ENCODE measurements at places on chromosomes 11 and 22.
A peak's percentile ranks its signal among the peaks of the same experiment; 100 is the strongest.

- DNase-seq: no peak
Measured at GRCh38 chr22:32800158-32800882, 1.2 kb upstream of the TIMP3 start.

DNA sequence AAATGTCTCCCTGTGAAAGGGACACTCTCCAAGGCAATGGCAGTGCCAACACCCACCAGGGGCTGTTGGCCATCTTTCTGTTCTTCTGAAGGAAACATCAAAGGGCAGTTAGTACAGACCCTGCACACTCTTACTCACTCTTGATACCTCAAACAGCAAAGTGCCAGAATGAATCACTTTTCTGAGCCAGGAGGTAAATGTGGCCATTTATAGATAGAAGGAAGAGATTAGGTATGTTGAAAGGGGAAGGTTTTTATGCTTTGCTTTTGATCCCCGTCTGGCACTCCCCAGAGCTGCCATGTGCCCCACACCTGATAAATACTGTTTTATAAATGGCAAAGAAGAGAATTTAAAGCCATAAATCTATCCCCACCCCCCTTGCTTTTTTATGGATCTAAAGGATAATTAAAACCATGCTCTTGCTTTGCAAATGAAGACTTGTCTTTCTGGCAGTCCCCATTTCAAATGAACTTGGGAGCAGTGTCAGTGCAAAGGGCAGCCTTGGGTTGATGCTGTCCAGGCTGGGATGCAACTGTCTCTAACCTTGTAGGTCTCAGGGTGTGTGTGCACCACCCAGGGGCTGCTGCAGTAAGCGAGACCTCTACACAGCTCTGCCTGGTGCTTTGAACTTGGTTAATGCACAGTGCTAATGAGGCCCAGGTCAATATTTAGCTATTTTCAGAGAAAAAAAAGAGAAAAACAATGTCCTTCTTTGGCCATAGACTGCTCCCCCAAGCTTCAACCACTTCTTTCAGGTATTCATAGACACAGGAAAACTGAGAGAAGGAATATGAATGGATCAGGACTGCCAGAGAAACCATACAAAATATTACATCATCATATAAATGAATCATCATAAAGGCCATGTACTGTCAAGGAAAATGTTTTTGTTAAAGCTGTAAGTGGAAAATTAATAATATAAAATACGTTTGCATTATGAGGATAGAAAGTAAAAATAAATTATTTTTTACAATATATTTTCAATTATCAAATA is 207.5 kb downstream of the ETS1 start:
- no peak for DNase-seq

GRCh38 chr11:114668109-114668508 is 10.2 kb upstream of the NXPE2 start:
- DNase-seq: no peak

DNA sequence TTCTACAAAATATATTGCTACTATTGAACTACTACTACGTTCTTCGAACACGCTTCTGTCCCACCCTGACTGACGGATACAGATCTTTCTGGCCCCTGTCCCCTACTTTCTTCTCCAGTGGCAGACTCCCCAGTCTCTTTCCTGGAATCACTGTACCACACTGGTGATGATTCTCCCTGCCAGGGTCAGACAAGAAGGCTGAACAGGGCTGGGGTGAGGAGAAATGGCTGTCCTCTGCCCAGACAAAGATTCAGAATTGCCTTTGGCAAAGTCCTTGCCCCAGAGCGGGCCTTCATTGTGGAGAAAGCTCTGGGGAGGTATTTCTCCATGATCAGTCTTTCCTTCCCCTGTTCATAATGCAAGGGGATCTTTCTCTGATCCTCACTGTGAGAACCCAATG is 1417.1 kb downstream of the BRD1 start:
- no peak for DNase-seq

- no peak for DNase-seq
Measured at GRCh38 chr11:115985896-115986295, 481.7 kb upstream of the CADM1 start.

- DNase-seq: no peak
Measured at GRCh38 chr11:69915501-69916250, 96.5 kb upstream of the FGF3 start.

DNA sequence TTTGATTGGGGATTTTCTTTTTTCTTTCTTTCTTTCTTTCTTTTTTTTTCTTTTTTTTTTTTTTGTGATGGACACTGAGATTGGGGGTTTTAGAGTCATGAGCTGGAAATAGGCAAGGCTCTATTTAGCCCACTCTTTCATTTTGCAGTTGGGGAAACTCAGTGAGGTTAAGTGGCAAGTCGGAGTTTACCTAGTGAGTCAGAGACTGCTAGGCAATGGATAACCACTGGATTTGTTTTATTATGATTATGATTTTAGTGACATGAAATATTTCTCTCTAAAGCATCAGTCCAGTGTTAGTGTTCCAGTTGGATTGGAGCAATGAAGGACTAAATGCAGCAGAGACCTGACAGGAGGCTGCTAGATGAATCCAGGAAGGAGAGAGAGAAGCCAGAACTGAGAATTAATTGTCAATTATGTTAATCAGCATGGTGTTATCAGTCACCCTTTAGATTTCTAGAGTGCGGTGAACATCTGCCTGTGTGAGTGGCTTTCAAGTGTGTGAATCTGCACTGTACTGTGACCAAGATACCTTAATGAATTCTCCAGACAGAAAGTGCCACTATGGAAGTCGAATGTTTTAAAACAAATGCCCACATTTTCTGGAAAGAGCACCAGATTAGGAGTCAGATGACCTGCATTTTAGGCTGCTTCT is 10.9 kb downstream of the BMAL1 start:
- no peak for DNase-seq

DNA sequence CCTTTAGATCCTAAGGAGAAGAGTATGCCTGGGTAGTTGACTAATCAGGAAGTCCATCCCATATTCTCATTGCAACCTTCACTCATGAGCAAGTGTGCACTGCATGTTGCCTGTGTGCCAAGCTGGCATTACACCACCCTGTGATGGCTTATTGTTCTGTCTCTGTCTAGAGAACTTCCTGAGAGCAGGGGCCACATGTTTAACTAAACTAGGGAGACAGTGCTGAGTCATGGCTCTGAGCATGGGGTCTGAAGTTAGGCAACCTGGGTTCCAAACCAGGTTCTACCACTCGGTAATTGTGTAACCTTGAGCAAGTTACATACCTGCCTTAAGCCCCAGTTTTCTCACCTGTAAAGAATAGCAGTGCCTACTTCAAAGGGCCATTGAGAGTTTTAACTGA is 39.6 kb downstream of the CSNK2A3 start:
- no peak for DNase-seq

DNA sequence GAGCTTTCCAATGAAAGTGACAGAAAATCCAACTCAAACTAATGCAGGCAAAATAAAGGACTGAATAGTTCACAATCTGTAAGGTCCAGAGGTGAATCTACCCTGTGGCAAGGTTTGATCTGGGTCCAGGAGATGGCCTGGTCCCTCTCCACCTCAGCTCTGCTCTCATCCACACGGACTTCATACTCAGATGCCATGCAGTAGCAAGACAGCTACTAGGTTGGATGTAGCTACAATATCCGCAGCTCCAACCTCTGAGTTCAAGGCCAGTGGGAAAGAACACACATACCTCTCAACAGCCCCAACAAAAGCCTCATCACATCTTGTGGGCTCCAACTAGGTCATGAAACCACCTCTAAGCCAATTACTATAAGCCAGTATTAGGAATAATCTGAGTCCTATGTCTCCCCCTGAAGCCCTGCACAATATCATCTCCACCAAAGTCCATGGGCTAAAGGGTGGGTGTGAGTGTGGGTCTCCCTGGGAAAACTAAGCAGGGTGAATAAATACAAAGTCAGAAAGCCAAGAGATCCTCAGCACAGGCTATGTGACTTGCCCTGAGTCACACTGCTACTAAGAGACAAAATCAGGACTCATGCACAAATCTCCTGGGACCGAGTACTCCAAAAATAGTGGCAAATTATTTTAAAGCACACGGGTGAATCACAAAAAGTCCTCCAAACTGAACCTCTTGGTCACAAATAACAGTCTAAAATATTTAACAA is 78.8 kb downstream of the LARGE1 start:
- no peak for DNase-seq

DNA sequence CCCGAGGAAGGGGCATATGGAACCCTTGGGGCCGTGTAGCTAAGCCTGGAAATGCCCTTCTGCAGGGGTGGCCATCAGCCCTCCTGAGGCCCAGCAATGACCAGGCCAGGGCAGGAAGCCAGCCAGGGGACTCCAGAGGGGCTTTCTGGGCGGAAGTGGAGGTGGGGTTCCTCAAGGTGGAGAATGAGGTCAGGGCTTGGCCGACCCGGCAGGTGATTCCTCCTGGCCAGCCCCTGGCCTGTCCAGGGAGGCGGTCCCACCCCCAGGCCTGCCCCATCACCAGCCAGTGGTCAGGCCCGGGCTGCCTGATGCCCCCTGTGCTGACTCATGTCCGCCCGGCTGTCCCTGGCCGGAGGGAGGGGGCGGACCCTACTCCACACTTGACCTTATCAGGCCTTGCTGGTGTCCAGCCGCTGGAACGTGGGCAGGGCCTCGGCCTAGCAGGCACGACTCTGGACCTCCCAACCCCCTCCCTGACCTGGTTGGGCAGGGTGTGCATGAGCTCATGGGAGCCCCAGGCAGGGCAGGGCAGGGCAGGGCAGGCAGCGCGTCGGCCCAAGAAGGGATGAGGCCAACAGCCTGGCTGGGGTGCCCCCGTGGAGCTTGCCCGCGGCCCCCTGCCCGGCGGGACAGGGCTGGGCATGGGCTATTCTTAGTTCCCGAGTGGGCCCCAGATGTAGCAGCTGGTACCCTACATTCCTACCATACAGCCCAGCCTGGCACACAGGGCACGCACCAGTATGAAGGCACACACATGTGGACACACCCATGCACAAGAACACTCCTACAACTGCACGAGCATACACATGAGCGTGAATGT is 35.9 kb downstream of the RPL3 start:
- DNase-seq: no peak

- no peak for DNase-seq
Measured at GRCh38 chr22:42623301-42623751, 8.6 kb upstream of the POLDIP3 start.

GRCh38 chr11:100240025-100240539 is 447.0 kb upstream of the ARHGAP42 start:
- DNase-seq: no peak

- DNase-seq: no peak
Measured at GRCh38 chr11:35629914-35630313, 11.7 kb downstream of the FJX1 start.

DNA sequence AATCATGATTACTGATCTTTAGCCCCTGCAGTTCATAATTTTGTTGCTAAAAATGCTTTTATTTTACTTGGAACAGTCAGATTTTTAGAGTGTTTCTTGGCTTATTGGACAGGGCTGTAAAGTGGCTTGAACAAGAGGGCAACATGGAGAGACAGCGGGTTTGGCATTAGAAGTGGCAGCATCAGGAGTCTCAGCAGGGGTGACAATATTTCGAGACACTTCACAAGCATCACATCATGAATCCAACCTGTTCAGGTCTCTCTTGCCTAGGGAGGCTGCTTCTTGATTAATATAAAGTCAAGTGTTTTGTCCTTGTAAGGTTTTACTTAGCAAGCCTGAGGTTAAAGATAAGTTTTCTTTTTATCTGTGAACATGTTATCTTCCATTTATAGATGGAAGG is 2249.5 kb downstream of the LRRC4C start:
- no peak for DNase-seq

DNA sequence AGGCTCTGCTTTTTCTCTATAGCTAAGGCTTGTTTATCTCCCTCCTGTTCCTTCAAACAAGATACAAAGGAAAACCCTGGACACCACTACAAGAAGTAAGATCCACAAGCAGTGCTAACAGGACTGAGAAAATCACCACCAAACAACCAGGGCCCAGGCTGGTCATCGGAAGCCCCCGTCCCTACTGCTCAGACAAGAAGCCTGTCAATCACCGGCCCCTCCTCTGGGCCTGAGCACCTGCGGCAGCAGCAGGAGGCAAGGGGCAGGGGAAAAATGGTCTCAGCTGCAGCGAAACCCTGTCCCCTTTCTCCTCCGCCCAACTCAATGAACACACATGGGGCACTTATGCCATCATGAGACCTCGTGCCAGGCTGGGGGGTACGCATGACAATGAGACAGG is 155.2 kb downstream of the CEP164 start:
- DNase-seq: no peak

DNA sequence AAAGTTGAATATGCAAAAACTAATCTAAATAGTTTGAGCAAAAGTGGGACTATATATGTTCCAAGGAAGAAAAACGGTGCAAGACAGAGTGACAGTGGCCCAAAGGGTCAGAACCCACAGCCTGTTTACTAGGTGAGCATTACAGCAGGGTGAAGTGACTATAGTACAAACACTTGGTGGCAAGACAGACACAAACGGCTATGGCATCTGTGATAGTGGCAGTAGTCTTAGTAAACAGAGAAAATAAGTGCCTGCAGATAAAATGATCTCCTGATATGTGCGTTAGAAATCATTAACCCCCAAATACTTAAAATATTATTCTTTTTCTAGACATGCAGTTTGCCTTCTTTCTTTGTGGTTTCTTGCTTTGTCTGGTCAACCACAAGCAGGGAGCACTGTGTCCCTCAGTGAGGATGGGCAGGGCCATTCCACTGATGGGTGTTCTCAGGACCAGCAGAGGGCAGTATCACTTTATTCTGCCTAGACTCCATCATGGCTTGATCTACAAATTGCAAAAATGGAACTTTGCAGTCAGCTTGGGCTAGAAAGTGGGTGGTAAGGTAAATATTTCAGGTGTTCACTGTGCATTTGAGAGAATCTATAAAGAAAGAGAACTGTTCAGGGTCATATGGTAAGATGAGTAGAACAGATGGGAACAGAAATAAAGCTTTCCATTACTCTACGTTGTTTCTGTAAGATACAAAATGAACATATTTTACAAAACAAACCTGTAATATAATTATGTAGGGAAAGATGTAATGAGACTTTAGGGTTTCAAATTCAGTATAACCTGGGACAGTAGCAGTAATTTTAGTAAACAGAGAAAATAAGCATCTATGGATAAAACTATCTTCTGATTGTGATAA is 198.2 kb downstream of the SWAP70 start:
- DNase-seq: peak; percentile 7

- no peak for DNase-seq
Measured at GRCh38 chr11:88813233-88813915, 252.4 kb downstream of the GRM5 start.

DNA sequence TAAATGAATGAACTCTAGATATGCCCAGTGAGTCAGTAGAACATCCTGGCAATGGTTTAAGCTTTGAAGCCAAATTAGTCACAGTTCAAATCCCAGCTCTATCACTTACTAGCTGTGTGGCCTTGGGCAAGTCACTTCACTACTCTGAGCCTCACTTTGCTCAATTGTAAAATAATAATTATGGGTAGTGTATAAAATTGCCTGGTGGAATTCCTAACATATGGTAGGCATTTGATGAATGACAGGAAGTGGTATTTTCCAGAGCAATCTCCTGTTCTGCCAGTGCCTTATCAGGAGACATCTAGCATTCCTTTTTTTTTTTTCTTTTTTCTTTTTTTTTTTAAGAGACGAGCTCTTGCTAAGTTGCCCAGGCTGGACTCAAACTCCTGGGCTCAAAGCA is 13.0 kb downstream of the SCN4B start:
- DNase-seq: no peak

- no peak for DNase-seq
Measured at GRCh38 chr11:70785372-70785771, 387.0 kb downstream of the CTTN start.

- no peak for DNase-seq
Measured at GRCh38 chr11:111213256-111213655, 32.3 kb upstream of the POU2AF2 start.
